ENCODE measurements at places on chromosomes 2 and 18. TPM values are rescaled to one million over a fixed set of nuclear protein-coding genes. Genes with fewer than 3 reads are reported as not detected.

HDLBP gene
- total RNA-seq: 133 TPM

RASGRP3 gene
- 3.7 TPM for total RNA-seq

FRZB gene
- not detected for total RNA-seq

CCL20 gene
- not detected for total RNA-seq

IL37 gene
- total RNA-seq: not detected

SH2D6 gene
- 1.3 TPM for total RNA-seq

SLC9A4 gene
- not detected for total RNA-seq

OSR1 gene
- total RNA-seq: not detected

MFSD6 gene
- 58.2 TPM for total RNA-seq

ATIC gene
- total RNA-seq: 102 TPM

POTEI gene
- total RNA-seq: not detected

OSGEPL1 gene
- 20.0 TPM for total RNA-seq

HEATR5B gene
- 40.2 TPM for total RNA-seq

DSG4 gene
- not detected for total RNA-seq

GPR35 gene
- 8.9 TPM for total RNA-seq

GLI2 gene
- total RNA-seq: not detected

TSPYL6 gene
- total RNA-seq: not detected

SCN7A gene
- total RNA-seq: not detected

GPR55 gene
- 8.9 TPM for total RNA-seq

ALPG gene
- total RNA-seq: not detected

ASB18 gene
- total RNA-seq: not detected

CXCR1 gene
- total RNA-seq: not detected

PLEK gene
- 3.9 TPM for total RNA-seq

IRS1 gene
- 14.0 TPM for total RNA-seq

STARD7 gene
- 99.3 TPM for total RNA-seq

TOGARAM2 gene
- total RNA-seq: 0.47 TPM

TNFRSF11A gene
- 0.36 TPM for total RNA-seq

GPR75 gene
- 5.2 TPM for total RNA-seq

CYP1B1 gene
- 3.9 TPM for total RNA-seq

LIMS3 gene
- total RNA-seq: not detected

ACTR1B gene
- 97.8 TPM for total RNA-seq

RIF1 gene
- 69.4 TPM for total RNA-seq

FKBP1B gene
- 0.39 TPM for total RNA-seq

PRKAG3 gene
- not detected for total RNA-seq

RBM44 gene
- total RNA-seq: 1.0 TPM

LMAN1 gene
- total RNA-seq: 52.5 TPM

NPHP1 gene
- total RNA-seq: 0.96 TPM

LIMS2 gene
- total RNA-seq: 11.8 TPM

GPR45 gene
- total RNA-seq: not detected

PPP3R1 gene
- 76.3 TPM for total RNA-seq

STRADB gene
- 20.4 TPM for total RNA-seq

SLC14A1 gene
- total RNA-seq: 4.3 TPM

RPRM gene
- not detected for total RNA-seq

HOXD4 gene
- total RNA-seq: not detected

ZSWIM2 gene
- total RNA-seq: not detected

CFC1 gene
- total RNA-seq: not detected

All from naive thymus-derived CD8-positive, alpha-beta T cell (primary cell).